ENCODE measurements at places on chromosomes 7 and 10.

DNA sequence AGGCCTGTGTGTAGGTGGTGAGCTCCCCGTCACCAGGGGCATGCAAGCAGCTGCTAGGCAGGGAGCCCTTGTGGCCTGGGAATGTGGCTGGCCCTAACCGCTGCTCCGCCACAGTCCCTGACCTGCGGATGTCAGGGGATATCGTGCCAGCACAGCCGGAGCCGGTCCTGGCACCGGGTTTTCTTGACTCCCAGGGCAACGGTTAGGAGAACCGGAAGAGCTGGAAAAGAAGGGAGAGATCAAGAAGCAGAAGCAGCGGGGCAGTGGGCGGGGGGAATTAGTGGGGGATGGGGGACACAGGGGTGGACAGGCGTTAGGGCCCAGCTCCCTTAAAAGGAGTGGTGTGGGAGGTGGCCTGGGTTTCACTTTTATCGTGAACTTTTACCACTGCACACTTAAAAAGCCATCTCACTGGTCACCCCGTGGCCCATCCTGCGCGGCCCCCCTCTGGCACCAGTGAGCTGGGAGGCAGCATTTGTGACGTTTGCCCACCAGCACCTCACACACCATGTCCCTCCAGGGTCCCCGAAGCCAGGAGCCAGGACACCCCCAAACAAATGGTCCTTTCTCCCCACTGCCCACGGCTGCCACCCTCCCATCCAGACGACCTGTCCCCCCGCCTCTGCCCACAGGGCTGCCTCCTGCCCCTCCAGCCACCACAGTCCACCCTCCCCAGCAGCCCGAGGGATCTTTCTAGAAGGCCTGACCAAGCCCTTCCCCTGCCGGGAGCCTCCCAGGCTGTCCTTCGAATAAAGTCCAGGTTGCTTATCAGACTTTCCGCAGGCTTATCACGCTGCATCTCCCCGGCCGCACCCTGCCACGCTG is 1.8 kb upstream of the MICALL2 start:
- peak; percentile 19 for DNase-seq

DNA sequence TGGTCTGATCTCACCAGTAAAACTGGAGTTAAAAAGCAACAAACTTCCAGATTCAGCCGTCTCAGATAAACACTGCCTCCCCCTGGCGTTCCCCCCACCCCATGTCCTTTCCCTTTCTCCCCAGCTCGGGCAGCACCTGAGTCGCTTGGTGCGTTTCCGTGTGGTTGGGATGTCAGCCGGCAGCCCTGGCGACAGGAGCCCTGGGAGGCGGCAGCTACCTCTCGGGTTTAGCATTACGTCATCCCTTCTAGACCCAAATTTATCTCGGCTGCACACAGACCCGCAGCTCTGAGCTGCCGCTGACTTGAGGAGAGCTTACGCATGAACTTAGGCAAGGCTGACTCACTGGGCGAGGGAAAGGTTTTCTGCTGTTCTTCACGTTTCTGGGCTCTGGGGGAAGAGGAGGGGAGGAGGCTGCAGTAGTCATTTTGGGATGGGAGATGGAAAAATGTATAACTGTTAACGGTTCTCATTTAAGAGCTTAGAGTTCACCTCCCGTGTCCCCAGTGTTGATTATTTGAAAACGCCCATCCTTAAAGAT is 14.4 kb downstream of the MXI1 start:
- peak; percentile 95 for DNase-seq

GRCh38 chr10:44968091-44968490 is 8.5 kb downstream of the RASSF4 start:
- DNase-seq = no peak

DNA sequence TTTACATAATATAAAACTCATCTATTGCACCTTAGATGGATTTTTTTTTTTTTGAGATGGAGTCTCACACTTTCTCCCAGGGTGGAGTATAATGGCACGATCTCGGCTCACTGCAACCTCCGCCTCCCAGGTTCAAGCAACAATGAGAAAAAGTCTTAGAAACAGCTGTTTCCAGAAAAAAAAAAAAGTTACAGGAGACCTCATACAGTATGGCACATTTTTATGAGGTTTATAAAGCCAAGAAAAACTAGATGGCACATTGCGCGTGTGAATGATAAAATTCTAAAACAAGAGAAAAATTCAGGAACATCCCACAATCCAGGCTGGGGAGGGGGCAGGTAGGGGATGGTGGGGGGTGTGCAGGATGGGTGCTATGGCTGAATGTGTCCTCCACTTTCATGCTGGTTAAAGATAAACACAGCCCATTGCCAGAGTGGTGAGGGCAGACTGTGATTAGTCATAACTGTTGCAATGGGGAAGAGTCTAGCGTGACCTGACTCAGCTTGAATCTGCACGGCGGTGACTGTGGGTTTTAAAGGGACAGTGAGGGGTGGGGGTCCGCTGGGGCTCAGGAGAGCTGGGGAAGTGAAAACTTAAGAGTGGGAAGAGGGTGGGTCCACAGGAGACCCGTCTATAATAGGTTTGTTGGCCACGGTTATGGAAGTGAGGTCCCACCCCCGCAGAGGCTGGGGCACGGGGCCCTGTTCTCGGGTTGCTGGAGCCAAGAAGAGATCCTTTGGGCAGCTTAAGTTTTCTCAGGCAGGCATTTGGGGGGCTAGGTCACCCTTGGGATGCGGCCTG is 11.9 kb upstream of the LRRC27 start:
- DNase-seq = peak; percentile 91

- peak; percentile 97 for DNase-seq
These were observed 270.7 kb downstream of the ZNF33B start for GRCh38 chr10:42367532-42368230.

GRCh38 chr10:59905066-59905730 is 1.2 kb downstream of the CCDC6 start:
- DNase-seq = peak; percentile 27

DNA sequence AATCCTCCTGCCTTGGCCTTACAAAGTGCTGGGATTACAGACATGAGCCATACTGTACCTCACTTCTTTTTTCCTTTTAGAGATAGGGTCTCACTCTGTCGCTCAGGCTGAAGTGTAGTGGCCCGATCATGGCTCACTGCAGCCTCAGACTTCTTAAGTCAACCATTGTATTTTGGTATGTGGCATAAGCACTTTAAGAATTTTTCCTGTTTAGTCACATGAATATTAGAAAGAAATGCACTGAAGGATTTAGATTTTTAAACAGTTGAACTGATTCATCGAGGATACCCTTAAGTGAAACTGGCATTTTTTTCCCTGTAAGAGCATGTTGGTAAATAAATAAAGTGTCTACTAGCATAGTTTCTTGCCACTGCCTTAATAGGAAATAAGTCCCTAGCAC is 319.3 kb upstream of the CACNA2D1 start:
- no peak for DNase-seq

DNA sequence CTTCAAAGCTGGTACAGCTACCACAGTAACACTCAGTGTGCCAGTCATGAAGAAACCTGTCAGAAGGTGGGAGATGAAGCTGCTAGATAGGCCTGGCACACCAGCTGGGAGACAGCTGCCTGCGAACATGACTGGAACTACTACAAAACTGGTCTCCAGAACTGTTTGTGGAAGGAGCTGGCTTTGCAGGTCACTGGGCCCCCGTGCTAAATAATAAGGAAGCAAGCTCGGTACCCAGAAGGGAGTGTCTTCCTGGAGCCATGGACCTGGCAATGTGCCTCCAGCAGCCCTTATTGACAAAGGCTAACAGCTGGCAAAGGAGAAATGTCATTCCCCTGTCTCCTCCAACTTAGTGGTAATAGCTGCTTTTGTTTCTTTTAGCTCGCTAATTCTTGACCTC is 1217.6 kb upstream of the LRRN3 start:
- no peak for DNase-seq

DNA sequence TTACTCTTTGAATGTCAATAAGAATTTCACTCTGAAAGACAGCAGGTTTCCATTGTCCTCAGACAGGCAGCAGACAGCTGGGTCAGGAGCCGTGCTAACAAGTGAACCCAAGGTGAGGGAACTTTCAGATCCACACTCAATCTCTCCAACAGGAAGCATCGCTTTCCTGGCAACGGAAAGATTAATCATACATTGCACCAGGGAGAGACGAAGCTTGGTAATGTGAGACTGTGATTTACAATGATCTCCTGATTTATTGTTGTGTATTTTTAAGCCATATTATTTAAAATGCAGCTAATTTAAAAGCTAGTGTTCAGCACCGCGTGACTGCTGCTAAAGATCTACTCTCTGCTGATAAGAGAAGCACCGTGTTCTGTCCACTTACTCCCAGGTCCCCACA is 17.5 kb upstream of the NOM1 start:
- DNase-seq = no peak

DNA sequence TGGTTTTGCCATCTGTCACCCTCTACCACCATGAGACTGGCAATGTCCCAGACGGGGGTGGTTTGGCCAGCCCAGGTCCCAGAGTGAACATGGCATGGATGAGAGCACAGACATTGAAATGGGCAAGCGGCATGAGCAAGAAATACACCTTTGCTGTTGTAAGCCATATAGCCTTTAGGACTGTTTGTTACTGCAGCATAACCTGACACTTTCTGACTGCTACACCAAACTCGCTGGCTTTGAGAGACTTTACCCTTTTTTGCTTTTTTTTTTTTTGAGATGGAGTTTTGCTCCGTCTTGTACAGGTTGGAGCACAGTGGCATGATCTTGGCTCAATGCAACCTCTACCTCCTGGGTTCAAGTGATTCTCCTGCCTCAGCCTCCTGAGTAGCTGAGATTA is 5.2 kb upstream of the MUC3A start:
- no peak for DNase-seq

GRCh38 chr10:114560144-114560543 is 97.9 kb downstream of the ABLIM1 start:
- DNase-seq = no peak

- peak; percentile 85 for DNase-seq
These were observed 39.2 kb upstream of the OTUD1 start for GRCh38 chr10:23399701-23400144.

GRCh38 chr10:59675812-59676211 is 33.8 kb downstream of the SLC16A9 start:
- DNase-seq = no peak

GRCh38 chr7:75639071-75639885 is 99.5 kb downstream of the HIP1 start:
- peak; percentile 37 for DNase-seq

GRCh38 chr10:97685395-97685958 is 1.6 kb downstream of the AVPI1 start:
- peak; percentile 30 for DNase-seq

DNA sequence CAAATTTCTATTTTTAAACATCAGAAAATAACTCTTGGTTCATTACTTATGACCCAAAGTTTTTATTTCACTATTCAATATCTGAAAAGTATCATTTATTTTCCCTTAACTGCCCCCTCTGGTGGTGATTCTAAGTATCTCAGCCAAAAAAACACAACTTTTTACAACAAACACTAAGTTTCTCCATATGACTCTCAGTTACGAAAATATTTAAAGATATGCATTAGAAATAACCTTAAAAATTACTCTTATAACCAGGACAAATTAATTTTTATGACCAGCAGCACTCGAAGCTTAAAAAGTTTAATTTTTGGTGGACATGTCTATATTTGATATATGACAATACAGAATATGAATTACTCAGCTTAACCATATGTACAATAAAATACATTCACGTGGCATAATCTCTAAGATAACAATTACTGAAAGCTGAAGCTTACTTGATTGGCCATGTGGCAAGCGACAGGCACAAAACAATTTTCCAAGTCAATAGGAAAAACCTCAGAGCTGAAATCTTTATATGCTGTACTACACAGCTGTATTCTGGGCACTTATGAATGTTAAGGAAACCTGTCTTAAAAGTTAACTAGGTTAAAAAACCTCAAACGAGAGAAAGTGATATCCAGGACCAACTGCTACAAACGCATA is 2.3 kb downstream of the HNRNPA2B1 start:
- DNase-seq = peak; percentile 50

DNA sequence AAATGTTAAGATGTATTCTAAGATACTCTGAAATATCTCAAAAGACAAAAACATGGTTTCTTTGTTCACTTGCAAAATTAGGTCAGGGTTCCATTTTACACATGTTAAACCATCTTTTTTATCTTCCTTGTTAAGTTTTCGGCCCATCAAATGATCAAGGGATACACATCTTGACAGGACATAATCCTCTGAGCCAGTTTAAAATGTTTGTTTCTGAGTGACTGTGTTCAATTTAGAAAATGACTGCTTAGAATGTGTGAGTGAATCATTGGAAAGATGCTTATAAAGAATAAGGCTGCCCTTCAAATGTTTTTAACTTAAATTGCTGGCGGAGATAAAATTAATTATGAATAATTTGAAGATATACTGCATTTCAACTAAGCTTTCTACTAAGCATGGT is 95.9 kb upstream of the SLC26A5 start:
- no peak for DNase-seq

DNA sequence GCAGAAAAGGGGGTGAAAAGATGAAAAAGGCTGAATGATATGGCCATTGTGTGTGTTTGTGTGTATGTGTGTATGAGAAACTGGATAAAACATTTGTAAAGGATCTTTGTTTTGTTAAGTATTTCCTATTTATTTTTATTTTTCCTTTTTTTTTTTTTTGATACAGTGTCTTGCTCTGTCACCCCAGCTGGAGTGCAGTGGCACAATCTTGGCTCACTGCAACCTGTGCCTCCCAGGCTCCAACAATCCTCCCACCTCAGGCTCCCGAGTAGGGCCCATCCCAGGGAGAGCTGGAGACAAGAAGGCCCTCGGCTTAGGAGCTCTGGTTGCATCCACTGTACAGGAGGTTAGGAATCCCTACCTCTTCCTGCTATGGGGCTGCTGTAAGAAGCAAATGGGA is 6.9 kb upstream of the CALML5 start:
- no peak for DNase-seq

GRCh38 chr7:158614700-158615099 is 27.1 kb upstream of the PTPRN2 start:
- peak; percentile 62 for DNase-seq

- peak; percentile 94 for DNase-seq
These were observed 24.2 kb upstream of the MACC1 start for GRCh38 chr7:20241194-20241910.

- DNase-seq = no peak
These were observed 24.3 kb upstream of the CNNM1 start for GRCh38 chr10:99304862-99305229.

DNA sequence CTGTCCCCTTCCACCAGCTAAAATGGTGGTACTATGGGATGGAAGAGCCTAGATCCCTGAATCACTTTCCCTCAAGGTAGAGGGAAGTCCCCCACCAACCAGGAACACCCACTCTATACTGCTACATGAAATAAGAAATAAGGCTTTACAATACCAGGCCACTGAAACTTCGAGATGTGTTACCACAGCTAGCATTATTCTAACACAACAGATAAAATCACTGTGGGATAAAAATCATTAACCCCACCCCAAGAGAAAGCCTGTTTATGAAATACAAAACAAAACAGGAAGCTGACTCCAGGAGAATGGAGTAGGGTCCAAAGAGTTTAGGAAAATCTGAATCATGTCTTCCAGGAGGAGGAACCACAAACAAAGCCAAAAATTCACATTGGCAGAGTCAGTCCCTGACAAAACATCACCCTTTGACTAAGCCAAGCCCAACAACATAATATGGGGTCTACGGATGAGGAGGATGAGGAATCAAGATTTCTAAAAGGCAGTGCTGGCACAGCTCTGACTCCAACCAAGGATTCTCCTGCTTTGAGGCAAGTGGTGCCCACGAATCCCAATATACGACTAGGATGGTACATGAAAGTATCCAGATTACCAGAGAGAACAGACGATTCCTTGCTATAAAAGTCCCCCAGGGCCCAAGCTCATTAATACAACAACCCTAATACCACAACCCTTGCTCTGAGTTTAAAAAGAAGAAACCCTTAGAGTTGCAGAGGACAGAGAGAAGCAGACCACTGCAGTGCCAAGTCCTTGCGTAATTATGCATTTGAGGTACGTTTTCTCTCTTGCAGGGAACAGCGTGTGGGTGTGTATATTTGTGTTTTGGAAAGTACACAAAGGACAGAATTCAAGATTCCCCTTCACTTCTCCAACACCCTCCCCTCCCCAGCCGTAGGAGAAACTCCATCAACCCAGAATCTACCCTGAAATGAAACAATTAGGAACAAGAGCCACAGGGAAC is 23.7 kb downstream of the XPNPEP1 start:
- peak; percentile 56 for DNase-seq

Measured in fibroblast of skin of back (primary cell).